ENCODE measurements at places on chromosomes 2 and 18.

- DNase-seq = peak; percentile 41
These were observed 20.6 kb downstream of the ERMN start for GRCh38 chr2:157304811-157305722.

DNA sequence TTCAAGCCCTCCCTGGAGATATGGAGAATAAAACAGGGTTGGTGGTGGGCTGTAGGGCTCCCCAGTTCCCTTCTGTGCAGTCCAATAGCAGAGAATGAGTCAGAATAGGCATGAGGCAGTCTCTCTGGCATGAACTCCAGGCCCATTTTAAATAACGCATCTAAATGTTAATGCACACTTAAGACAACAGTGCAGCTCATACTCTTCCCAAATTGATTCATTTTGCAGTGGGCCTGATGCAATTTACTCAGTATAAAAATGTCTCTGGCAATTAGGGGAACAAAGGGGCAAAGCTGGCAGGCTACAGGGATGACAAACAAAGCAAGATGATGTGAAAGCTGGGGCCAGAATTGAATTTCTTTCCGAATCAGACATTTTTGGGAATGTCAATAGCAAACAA lies 402.8 kb downstream of the CLIP4 start:
- no peak for DNase-seq

DNA sequence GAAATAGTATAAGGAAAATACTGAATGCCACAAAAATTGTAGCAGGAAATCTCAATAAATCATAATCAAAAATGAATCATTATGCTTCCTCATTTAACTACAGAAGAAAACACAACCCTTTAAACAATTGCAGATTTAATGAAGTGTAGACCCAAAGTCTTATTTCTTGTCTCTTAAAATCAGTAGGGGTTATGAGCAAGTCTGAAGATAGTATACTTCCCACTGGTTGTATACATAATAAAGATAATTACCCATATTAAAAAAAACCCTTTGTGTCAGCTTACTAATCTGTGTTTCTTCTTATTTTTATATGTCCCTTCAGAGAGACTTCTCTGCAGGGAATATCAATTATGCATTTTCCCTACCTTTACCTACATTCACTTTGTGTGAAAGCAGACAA lies 504.7 kb downstream of the ERBB4 start:
- no peak for DNase-seq

DNA sequence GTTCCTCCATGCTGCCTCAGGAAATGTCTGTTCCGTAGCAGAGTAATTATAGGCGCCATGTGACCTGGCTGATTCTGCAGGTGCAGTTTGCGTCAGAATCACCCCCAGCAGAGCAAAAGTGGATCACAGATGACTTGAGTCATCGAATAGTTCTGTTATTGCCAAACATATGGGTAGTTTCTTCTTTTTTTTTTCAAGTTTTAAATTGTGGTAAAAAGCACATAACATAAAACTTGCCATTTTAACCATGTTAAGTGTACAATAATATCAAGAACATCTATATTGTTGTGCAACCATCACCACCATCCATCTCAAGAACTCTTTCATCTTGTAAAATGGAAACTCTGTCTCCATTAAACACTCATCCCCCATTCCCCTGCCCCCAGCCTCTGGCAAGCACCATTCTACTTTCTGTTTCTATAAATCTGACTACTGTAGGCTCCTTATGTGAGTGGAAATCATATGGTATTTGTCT lies 177.7 kb upstream of the TWIST2 start:
- no peak for DNase-seq

DNA sequence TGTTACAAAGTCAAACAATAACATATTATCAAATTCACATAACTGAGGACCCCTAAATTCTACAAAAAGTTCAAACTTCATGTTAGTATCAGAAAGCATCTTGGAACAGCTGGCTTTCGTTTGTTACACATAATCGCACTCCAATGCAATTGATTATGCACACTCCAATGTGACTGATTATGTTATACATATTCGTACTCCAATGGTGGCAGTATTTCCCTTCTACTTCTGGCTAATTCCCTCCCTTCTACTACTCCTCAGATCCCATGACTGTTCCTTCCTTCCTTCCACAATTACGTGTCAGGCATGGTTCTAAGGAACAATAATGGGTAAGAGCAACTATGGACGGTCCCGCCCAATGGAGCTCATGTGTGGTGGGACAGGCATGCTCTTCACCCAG lies 137.1 kb upstream of the CCDC150 start:
- DNase-seq = no peak

DNA sequence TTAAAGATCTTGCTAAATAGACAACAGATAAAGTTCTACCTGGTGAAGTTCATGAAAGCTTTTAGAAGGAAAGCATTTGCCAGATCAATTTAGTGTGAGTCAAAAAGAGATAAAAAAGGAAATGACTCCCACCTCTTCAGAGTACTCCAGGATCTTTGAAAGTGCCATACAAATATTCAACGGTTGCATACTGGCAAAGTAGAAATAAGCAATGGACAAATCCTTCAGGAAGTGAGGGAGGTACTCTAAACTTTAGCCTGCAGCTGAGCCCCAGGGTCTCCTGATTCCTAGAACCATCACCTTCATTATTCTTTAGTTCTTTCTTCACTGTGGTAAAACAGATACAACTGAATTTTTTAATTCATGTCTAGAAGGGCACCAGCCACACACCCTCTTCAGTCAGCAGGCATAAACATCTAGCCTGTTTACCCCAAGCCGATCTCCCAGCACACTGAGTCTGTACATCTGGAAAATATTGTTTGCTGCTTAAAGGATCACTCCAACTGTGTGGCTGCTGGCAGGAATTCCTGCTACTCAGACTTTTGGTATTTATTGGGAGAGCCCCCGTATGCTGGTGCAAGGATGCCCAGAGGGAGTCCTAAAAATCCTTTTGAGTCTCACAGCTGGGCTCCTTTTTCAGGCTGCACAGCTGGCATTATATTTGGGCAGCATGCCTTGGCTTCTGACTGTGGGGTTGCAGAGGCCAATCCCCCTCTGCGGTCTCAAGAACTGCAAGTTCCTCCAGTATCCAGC lies 72.3 kb upstream of the SESTD1 start:
- peak; percentile 86 for DNase-seq

GRCh38 chr18:11688972-11689668 lies at the start of gene GNAL:
GNAL (plus strand) TSS chr18:11689264; CDS start chr18:11689564, 300 bp downstream.
- peak; percentile 68 for DNase-seq

DNA sequence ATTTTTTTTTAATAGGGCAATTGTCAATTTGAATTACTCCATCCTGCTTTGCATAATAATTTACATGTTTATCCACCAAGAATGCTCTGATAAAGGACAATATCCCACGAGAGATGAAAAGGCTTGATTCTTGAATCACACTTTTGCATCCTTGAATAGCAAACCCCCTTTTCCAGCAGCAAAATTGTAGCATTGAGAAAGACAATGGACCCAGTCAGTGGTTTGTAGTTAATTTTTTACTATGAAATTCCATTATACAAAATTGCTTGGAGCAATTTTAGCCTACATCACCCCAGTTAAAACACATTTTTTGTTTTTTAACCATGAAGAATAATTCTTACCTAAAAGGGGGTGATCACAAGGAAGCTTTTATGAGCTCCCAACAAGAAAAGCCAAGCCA lies 255.1 kb downstream of the RND3 start:
- DNase-seq = no peak

- no peak for DNase-seq
These were observed 593.1 kb downstream of the RNF144A start for GRCh38 chr2:7510353-7510752.

- peak; percentile 20 for DNase-seq
These were observed 27.2 kb upstream of the PDIA6 start for GRCh38 chr2:10839813-10840212.

DNA sequence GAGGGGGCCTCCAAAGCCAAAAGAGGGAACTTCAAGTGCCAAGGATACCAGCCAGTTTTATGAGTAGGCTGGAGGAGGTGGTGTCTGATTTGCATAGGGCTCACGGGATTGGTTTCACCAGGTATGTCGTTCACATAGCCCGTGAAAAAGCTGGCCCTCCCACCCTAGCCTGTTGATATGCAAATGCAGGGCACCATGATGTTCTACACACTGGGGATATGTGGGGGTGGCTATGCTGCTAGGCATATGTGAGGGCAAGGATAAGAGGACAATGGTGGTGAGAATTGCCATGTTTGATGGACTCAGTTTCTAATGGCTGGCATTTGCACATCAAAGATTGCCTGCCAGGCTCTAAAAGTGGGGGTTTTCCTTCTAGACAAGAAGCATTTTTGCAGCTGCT lies 378.6 kb downstream of the DPP10 start:
- DNase-seq = no peak

- DNase-seq = no peak
These were observed 60.1 kb upstream of the YWHAQ start for GRCh38 chr2:9690716-9691498.

DNA sequence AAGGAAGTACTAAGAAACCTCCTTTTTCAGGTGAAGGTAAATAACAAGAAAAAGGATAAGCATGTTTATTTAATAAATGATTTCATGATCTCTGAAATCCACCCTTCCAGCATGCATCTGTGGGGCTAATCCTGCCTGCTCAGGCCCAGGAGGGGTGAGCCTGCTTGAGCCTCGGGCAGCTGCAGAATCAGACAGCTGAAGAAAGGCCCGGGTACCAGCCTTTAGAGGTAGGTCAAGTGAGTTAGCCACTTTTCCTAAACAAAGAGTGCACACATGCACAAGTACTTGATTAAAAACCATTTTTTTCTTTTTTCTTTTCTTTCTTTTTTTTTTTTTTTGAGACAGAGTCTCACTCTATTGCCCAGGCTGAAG lies 25.7 kb upstream of the FZD7 start:
- DNase-seq = no peak

GRCh38 chr2:239143858-239144712 lies 256.7 kb downstream of the HDAC4 start:
- peak; percentile 68 for DNase-seq

DNA sequence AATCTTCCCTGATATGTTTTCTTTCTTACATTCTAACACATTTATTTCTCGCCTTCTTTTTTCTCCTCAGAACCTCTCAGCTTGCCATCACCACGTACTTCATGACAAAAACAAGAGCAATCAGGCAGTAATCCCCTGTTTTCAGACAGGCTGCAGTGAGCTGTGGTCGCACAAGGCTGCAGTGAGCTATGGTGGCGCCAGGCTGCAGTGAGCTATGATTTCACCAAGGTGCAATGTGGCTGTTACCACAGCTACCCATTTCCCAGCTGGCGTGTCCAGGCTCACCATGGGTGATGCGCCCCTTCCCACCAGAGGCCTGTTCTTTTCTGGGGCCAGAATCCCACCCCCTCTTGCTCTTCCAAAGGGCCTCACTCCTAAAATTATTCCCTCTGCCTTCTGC lies 25.8 kb downstream of the TCF23 start:
- no peak for DNase-seq

- no peak for DNase-seq
These were observed 1.6 kb downstream of the TYMS start for GRCh38 chr18:658947-659533.

DNA sequence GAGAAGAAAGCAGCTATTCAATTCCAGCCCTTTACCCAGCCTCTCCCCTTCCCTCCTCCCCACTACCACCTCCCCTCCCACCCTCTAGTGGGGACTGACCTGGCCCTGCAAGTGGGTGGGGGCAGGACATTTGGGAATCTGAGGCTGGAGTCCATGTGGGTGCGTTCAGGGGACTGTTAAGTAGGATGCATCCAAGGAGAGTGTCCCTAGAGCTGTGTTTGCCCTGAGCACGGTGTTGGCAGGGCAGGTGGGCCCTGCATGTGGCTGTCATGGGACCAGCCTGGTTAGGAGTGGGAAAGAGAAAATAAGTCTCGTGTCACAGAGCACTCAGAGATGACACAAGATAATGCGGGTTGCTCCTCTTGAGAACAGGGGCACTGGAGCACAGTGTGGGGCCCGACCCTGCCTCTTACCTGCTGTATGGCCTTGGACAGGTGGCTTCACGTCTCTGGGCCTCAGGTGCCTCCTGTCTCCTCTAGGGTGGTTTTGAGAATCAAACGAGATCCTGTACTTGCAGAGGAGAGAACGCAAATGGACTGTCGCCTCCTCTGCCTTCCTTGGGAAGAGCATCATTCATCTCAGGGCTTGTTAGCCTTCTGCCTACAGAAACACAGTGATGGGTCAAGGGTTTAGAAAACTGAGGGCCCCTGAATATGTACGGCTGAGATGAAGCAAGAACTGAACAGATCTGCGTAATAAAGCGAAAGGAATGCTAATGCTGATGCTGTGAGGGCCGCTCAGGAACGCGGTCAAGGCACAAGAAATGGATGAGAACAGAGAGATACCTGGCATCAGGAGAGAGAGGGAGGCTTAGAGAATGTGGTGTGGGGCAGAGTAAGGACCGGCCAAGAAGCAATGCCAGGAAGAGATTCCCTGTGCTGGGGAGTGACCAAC lies 187.7 kb upstream of the HAAO start:
- no peak for DNase-seq

GRCh38 chr18:22272242-22272641 lies 102.9 kb downstream of the GATA6 start:
- DNase-seq = no peak

- DNase-seq = no peak
These were observed 178.9 kb downstream of the METTL4 start for GRCh38 chr18:2392446-2392845.

All from AG08395 (cell line).